IPS-NIHi11 (cell line): ENCODE measurements at places on chromosomes 5 and 9.

DNA sequence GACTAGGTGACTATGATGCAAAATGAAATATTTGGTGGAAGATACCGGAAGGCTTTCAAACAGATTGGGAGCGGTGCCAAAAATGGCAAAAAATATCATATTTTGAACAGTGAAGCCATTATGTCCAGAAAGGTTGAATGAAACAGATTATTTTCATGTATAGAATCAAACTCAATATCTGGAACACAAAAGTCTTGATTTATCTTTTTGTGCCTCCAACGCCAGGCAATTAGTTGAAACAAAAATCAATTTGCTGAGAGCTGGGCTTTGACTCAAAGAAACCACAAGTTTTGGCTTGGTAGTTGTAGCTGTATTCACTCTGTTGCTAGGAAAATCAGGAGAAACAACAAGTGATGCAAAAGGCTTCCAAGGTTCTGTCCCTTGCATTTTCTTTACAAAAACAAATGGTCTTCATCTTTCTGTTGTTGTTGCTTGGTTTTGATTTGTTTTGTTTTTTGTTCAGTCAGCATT, 421.7 kb upstream of the TYRP1 start:
- no peak for DNase-seq

- DNase-seq, result peak; percentile 76
Measured at GRCh38 chr5:6686915-6687409, 26.3 kb upstream of the TENT4A start.

DNA sequence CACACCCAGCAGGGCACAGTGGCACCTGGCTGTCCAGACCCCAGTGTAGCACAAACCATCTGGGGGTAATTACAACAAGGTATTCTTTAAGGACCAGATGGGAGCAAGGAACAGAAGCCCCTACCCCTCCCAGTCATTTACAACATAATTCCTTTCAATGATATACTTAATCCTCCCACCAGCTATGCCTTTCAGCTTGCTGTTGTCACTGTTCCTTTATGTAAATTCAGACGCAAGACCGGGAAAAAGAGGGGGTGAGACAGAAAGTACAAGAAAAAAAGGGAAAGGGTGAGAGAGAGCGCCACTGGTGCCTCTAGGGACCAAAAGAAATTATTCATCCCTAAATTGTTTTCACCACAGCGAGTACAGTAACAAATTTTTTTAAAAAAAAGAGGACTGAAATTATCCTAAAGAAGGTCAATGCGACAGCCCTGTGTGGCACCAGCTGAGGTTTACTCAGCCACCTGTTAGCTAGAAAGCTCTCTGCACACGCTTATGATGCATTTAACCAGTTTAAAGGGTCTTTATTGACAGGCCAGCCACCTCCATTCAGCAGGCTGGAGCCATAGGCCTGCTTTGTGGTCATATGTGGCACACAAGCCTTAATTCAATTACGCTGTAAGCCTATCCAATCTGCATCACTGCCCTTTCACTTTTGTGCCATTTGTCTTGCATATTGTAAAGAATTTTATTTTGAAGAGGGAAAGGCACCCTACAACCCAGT, 210.2 kb upstream of the ISL1 start:
- DNase-seq, result peak; percentile 42

- no peak for DNase-seq
Measured at GRCh38 chr5:149302641-149303040, 31.0 kb downstream of the AFAP1L1 start.

DNA sequence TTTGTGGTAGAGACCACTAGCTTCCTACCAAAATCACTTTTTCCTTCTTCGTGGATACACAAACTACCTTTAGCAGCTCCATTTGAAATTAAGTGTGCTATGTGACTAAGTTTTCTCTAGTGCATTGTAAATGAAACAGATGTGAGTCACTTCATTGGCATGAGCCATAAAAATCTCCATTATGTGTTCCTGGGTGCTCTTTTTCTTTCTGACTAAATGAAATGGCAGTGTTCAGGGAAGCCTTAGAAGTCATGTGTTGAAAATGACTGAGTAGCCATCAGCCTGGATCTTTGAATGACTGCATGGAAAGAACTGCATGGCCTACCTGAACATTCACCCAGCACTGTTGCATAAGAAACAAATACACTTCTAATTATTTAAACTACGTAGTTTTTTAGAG, 107.9 kb downstream of the NDUFAF2 start:
- no peak for DNase-seq

DNA sequence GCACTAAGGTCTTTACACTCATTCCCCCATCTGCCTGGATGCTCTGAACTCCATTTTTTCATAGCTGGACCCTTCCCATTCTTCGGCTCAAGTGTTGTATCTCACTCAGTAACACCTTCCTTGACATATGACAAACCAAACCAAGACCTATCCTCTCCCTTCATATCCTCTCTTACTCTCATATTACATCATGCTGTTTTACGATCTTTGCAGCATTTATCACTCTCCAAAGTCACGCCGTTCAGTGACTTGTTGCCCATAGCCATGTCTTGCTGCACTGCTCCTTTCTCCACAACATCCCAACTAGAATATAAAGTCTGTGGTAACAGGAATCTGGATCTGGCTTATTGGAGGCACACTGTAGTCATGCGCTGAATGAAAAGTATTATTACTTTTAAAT, 923.6 kb upstream of the DMAC1 start:
- DNase-seq, result no peak

DNA sequence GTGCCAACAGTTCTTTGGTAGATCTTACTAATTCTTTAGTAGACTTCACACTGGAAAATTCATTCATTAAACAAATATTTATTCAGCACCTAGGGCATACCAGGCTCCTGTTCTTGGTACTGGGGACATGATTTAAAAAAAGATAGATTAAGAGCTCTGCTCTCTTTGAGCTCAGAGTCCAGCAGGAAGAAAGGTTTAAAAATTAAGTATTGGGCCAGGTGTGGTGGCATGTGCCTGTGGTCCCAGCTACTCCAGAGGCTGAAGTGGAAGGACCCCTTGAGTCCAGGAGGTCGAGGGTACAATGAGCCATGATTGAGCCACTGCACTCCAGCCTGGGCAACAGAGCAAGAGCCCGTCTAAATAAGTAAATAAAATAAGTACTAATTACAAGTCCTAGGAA, 41.4 kb downstream of the ENC1 start:
- DNase-seq, result no peak
